ENCODE measurements at places on chromosomes 16 and 17.
A peak's percentile ranks its signal among the peaks of the same experiment; 100 is the strongest.

- DNase-seq: no peak
Measured at GRCh38 chr16:27706156-27706865, 156.4 kb downstream of the KATNIP start.

DNA sequence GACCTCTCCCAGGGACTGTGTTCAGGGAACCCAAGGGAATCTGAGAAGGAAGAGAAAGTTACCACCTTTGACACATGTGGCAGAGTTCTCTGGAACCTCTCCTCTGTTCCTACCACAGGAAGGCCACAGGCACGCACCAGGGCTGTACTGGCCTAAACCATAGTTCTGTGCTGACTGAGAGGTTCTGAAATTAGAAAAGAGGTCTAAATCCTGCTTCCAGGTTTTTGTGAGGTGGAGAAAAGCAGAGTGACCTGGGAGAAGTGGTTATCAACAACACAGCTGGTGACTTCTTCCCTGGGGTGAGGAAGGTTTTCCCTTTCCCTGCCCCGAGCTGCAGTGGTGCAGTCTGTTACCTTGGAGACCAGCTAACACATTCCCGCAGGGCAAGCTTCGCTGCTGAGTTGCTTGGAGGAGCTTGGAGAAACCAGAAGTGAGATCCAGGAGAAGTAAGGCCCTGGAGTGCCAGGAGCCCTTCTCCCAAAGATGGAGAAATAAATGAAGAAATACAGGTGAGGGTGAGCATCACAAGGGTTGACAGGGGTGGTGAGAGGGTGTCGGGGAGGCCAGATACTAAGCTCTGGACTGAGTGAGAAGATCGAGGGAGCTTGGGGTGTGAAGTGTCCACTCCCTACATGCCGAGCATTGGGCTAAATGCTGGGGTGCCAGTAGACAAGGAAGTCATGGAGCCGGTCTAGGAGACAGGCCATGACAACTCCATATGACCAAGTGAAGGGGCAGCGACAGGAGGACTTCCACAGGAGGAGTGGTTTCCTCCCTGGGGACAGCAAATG lies at the start of gene VWA3A:
VWA3A (plus strand) TSS at position 399 of the 791 bp plus-strand sequence; CDS start at position 496, 97 bp downstream.
- no peak for DNase-seq

- DNase-seq: no peak
Measured at GRCh38 chr17:83155128-83156121, 76.0 kb downstream of the METRNL start.

DNA sequence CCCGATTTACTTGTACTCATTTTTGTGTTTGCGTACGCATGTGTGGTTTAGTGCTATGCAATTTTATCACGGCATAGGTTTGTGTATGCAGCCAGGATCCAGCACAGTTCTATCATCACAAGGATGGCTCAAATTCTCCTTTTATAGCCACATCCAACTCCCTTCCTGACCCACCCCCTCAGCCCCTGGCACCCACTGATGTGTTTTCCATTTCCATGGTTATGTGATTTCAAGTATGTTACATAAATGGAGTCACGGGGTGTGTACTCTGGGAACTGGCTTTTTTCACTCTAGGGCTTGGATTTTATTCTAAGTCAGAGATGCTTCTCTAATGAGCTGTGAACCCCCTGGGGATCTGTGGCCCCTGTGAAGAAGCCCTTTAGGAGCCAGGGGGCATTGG lies 16.8 kb downstream of the IL4R start:
- no peak for DNase-seq

GRCh38 chr17:1154704-1155103 lies 25.1 kb downstream of the ABR start:
- DNase-seq: no peak

- no peak for DNase-seq
Measured at GRCh38 chr17:48588528-48588927, 1.5 kb downstream of the HOXB3 start.

- DNase-seq: no peak
Measured at GRCh38 chr16:51624080-51624775, 473.2 kb upstream of the SALL1 start.

GRCh38 chr17:33615861-33616260 lies 322.8 kb upstream of the ASIC2 start:
- no peak for DNase-seq

DNA sequence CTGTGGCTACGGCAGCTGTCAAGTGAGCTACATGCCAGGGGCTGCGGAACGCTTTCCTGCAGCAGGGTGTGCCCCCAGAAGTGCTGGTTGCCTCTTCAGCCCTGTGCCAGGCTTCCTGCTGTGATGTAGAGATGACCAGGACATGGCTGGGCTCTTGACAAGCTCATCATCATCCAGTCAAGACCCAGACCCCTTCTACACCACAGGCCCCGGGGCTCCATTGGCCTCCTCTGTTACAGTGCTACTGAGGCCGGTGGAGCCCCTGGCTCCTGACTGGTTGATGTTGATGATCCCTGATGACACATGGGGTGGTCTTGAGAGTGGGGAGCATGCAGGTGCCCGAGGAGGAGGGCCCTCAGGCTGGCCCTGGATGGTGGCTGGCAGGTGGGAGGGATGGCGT lies 50.1 kb downstream of the B9D1 start:
- DNase-seq: no peak

DNA sequence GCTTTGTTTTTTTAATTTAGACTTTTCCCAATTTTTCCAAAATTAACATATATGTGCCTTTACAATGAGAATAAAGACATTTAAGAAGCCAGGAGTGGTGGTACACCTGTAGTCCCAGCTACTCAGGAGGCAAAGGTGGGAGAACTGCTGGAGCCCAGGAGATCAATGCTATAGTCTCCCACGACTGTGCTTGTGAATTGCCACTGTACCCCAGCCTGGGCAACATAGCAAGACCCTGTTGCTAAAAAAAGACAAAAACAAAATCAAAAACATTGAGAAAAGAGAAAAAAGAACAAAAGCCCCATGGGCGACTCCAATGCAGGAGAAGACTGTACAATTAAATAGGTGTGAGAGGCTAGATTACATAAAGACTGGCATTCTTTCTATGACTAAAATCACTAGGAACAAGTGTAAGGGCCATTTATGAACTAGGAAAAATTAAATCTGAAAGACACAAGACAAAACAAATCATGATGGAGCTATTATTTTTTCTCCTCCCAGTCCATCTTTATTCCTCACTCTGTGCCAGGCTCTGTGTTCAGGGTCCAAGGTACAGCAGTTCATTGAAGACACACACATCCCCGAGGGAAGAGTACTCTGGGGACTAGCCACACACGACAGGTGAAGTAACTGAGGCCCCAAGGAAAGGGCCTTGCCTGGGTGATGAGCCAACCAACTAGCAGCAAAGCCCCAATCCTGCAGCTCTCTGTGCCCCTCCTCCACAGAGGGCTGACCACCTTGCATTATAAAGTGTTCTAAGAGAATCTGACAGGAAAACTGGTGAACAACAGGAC lies 79.8 kb downstream of the CREBBP start:
- DNase-seq: no peak

DNA sequence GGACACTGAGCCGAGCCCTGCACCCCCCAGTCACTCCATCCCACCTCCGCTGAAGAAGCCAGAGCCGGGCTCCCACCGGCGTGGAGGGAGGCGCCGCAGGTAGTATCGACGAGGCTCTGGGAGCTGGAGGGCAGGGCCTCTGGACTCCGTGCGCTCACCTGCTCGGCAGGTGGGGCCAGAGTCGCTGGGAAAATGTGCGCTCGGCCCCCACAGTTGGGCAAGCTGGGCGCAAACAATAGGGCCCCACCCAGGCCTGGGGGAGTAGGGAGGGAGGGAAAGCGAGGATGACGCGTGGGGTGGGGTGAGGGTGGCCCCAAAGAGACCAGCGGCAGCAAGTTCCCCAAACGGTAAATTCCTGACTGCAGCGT lies 668 bp downstream of the JUP start:
- no peak for DNase-seq

- no peak for DNase-seq
Measured at GRCh38 chr16:51526621-51527020, 375.6 kb upstream of the SALL1 start.

GRCh38 chr17:65104973-65105372 lies 32.2 kb upstream of the RGS9 start:
- no peak for DNase-seq

- DNase-seq: no peak
Measured at GRCh38 chr16:25317732-25318316, 60.2 kb upstream of the ZKSCAN2 start.

DNA sequence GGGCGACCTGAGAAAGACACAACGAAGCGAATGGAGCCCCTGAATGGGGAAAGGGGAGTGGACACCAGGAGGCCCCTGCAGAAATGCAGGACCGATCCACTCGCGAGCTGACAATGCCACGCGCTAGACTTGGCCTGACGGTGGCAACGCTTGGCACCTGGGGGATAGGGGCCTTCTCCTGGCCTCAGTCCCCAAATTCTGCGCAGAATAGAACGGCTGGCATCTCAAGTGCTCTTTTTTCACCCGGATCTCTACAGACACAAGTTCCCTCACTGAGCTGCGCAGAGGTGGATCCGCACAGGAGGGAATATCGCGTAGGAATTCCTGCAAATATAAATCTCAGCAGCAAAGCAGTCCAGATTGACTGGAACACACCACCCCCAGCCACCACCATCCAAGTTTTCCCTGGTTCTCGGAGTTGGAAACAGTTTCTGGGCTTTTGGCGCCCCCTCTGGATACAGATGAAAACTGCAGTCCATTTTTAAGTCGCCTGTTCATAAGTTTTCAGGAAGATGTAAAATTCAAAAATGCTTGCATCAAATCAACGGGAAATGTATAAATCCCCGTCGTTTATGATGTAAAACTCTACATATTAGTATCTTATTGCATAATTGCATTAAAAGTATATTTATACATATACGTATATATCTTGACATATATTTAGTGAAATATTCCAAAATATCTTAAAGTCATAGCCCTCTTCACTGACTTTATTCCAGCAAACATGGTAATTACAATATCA lies 2.3 kb upstream of the SOX9 start:
- DNase-seq: peak; percentile 80

DNA sequence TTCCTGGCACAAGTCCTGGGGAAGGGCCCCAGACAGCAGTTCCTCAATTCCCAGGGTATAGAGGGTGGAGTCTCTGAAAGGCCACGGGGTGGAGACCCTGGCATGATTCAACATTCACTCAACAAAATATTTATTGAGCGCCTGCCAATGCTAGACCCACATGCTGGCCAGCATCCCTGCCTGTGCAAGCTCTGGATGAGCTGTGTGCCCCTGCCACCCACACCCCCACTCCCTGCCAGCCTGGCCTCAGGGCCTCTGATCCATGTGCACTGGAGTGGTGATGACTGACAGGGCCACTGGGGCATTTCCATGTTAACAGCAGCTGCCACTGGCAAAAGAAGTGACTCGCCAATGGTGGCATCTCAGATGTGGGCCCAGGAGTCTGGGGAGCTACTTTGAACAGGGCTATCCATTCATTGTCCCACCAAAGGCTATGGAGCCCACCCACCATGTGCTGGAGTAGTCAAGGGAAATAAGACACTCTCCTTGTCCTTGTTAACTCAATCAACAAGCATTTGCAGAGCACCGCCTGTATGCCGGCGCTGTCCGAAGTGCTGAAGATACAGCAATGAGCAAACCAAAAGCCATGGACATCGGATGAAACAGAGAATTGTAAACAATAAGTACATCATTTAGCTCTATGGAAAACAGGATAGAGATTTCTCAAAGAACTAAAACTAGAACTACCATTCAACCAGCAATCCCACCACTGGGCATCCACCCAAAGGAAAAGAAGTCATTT lies 3.0 kb upstream of the PRSS22 start:
- no peak for DNase-seq

DNA sequence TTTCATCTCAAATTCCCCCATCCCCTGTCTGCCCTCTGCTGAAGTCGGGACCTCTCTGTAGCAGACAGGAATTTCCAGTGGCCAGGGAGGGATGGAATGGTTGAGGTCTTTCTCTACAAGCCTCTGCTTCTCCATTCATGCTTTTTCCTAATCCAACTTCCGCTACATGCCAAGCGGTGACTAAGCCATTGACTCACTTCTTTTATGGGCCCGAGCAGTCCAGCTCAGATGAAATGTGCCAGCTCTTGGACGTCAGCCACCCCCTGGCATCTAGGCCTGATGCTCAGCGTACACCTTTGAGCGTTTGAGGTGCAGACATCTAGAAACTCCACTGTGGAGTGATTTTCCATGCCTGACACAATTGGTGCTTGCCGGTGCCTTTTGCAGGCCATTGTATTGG lies 40.7 kb upstream of the GPR139 start:
- no peak for DNase-seq

GRCh38 chr17:9833922-9834321 lies 8.2 kb downstream of the GLP2R start:
- DNase-seq: no peak
